ENCODE measurements at places on chromosomes 6 and 20.

DNA sequence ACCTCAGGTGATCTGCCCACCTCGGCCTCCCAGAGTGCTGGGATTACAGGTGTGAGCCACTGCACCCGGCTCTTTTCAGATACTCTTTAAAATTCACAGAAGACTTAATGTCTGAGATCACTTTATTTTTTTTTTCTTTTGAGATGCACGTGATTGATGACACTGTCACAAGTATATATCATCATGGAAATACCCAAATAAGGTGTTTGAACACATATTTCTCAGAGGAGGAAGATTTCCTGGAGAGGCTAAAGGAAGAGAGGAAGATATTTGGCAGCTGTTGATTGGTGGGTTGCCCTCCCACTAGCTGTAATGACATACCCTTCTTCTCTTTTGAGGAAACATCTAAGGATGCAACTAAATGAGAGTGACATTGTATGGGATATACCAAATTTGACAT lies 225.9 kb upstream of the CITED2 start:
- no peak for DNase-seq

DNA sequence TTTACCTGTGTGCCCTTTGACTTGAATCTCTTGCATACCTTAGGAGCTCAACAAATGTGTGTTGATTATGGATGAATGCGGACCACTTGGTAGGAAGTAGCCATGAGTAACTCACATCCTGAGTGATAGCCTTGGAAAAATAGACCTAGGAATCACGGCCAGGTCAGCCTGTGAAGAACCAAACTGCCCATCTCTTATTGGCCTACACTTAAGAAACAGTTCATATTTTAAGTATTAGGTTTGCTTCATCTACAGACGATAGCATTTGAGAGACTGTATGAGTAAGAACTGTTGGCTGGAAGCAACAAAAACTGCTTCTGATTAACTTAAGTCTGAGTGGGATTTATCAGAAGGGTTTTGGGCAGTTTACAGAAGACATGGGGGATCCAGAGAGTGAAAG lies 320.1 kb upstream of the PRND start:
- no peak for DNase-seq

GRCh38 chr6:84766118-84766798 lies 1.9 kb upstream of the TBX18 start:
- DNase-seq: no peak

GRCh38 chr6:45472382-45472781 lies 94.6 kb upstream of the SUPT3H start:
- DNase-seq: no peak

DNA sequence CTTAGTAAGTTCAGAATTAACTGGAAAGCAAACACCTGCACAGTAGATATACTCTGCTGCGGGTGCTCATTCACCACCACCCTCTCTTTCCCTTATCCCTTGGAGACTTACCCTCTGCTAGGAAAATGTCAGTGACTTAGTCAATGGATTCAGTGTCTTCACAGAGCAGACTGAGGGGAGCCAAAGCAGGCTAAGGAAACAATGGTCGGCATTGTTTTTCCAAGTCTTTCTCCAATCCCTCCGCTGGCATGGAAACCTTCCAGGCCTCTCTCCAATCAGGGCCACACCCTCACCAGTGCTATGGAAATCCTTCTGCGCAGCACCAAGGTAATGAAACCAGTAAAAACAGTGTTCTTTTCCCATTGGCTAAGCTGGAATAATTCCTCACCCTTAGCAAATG lies 531.2 kb downstream of the TFAP2B start:
- DNase-seq: no peak

- DNase-seq: no peak
Observed at GRCh38 chr6:147699637-147700036, 191.1 kb downstream of the SAMD5 start.

- no peak for DNase-seq
Observed at GRCh38 chr6:69693762-69694161, 103.0 kb downstream of the LMBRD1 start.

GRCh38 chr6:8392569-8392968 lies 42.8 kb downstream of the SLC35B3 start:
- no peak for DNase-seq

- no peak for DNase-seq
Observed at GRCh38 chr6:144939921-144940320, 654.8 kb downstream of the UTRN start.

DNA sequence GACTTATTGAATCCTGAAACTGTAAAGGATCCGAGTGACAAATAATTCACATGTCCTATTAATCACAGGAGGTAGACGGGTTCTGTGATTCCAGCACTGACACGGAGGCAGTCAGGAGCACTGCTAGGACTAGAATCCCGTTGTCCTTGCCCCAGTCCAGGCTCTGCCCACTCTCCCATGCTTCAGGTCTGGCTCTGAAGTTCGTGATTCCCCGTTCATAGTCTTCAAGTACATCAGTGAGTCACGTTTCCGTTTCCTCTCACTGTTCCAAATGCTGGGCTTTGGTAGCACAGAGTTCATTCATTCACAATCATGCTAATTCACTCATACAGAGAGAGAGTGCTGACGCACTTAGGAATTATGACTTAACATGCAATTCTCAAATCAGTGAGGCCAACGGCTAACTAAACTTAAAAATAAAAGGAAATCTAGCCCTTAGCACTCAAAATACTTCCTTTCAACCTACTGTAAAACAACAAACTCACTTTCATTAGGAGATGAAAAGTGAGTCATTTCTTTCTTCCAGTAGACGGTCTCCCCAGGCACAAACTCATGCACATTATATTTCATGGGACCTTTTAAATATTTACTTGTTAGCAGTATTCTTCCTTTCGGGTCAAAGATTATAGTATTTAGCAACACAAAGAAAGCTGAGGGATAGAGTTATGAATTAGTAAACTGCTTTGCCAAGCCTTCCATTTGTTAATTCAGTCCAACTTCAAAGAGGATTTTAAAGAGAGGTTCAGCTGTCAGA lies 94.0 kb upstream of the NHSL1 start:
- DNase-seq: no peak

- DNase-seq: no peak
Observed at GRCh38 chr6:140636271-140636907, 1261.9 kb upstream of the CITED2 start.

DNA sequence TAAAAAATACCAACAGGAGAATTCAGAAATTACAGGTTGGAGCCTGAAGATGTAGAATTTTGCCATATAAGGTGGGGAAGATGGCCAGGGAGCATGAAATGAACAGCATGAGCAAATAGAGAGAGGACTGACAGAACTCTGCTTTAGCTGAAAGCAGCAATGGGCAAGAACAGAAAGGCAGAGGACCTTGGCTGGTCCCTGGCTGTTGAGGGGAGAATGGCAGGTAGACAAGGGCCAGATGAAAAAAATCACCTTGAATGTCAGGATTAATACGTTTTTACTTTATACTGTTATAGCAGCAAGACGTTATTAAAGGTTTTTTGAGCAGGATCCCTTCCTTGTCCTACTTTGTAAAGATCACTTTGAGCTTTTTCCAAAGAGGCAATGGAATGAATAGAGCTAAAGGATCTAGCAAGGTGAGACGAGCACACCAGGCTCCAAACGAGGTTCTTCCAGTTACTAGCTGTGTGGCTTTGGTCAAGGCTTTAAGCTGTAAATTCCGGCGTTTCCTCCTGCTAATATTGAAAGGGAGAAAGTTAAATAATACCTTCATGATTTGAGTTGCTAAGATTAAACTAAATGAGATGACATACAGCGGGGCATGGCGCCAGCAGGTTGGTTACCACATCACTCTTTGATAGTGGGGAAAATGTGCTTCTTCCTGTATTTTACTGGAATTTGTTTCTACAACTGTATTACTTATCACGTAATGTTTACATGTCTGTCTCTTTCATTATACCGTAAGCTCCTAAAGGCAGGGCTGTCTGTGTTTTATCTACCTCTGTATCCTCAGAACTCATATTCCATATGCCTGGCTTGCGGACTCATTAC lies 776 bp downstream of the PPIL1 start:
- DNase-seq: no peak

DNA sequence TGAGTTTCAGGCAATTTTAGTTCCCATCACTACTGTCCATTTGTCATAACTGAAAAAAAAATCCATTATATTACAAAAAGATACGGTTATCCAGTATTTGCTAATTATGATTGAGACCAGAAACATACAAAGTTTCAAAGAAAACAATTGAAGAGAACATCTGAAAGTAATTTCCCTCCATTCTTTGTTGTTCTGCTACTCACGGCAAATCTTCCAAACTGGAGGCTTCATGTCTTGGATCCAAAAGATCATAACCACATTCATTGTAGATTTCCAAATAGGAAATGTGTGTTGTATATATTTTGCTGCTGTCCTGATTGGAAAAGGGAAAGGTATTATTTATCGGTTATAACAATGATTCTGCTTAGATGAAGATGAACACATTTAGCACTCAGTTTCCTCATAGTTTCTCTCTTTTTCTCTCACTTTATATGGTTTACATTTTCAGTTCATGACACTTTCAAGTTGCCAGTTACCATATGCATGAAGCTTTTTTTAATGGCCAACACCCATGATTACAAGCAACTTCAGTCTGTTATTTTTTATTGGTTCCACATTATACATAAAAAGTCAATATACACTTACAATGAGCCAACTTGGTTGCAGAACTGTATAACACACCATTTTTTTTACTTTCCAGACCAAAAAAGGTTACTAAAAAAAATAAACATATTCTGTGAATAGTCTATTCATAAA lies 90.4 kb downstream of the KIF6 start:
- no peak for DNase-seq

GRCh38 chr6:169269180-169270076 lies 15.8 kb upstream of the THBS2 start:
- no peak for DNase-seq

DNA sequence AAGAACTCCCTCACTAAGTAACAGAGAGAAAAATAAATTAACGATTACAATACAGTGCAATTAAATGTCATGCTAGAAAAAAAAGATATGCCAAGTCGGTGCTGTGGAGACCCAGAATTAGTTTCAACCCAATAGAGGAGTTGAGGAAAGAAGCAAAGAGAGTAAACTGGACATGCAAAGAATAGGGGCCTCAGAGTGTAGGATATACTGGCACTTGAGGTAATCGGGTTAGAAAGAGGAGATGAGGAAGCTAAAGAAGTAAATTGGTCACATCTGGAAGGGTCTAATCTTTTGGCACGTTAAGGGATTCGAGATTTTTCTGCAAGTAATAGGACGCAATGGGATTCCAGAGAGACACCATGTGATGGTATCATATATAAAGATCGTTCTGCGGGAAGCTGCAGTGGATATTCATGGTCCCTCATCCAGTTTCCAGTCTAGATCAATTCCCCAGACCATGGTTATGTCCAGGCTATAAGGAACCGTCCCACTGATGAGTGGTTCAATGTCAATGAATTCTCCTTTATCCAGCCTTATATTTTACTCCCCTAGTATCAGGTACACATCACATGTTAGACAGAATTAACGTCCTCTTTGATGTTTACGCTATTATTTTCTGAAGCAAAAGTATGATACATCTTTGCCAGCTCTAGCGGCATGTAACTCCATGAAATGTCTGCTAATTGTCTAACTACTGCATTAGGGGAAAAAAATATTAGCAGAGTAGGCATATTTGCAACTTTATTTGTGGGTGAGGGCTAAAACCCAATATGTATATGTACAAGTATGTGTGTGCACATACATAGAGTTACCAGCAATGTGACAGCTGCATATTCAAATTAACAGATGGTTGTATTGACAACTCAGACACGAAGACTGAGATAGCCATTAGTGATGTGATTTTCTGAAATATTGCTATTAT lies 1.1 kb upstream of the TBC1D32 start:
- no peak for DNase-seq

GRCh38 chr6:136549300-136550044 lies 750 bp downstream of the MAP7 start:
- DNase-seq: no peak

- no peak for DNase-seq
Observed at GRCh38 chr6:12841619-12842018, 125.1 kb downstream of the PHACTR1 start.

DNA sequence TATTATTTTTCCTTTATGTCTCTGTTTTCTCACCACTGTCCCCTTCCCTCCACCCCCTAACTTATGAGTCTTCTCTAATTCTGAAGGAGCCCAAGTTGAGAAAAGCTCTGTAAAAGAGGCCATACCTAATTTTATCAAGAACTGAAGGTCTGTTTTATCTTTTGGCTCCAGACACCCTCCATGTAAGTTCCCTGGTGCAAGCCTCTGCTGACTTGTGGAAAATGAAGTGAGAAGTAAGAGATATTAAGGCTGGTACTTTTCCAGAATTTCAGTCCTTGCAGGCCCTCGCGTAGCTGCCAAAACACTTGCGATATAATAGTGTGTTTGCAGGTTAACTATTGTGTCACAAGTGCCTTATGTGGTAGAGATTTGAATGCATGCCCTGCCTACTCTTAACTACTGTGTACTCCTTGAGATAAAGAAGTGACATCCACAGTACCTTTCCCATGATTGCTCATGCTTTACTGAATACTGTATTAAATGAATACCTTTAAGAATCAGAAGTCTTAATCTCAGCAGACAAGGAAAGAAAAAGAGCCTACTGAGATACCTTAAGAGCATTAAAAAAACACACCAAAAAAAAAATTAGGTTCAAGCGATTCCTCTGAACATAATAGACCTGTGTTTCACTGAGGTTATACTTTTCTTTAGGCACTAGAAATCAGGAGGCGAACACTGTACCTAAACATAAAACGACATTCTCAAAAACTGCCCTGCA lies 143.6 kb upstream of the ZNF184 start:
- no peak for DNase-seq

- DNase-seq: peak; percentile 31
Observed at GRCh38 chr20:60210779-60211617, 252.8 kb downstream of the CDH26 start.

GRCh38 chr6:24060982-24061754 lies 64.8 kb upstream of the NRSN1 start:
- DNase-seq: no peak

- DNase-seq: no peak
Observed at GRCh38 chr6:25698631-25699030, 46.6 kb downstream of the SCGN start.

GRCh38 chr6:105226598-105227294 lies 46.9 kb upstream of the POPDC3 start:
- no peak for DNase-seq

DNA sequence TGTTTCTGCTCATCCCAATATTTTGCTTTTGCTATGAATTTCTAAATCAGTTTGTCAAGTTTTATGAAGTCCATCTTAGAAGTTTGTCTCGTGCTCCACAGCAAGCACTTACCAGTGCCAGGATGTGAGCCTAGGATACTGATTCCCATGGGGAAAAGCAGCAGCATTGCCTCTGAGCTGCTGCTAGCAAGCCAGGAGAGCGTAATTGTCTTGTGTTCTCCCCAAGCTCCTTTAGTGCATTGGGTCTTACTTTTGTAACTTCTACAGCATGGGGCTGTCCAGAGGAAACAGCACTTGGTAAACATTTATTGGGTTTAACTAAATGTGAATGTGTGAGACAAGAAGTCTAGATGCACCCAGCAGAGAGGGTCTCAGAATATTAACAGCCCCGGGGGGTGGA lies 76.1 kb downstream of the RNF182 start:
- no peak for DNase-seq
